H7 (cell line): ENCODE measurements at places on chromosomes 5 and 9.

GRCh38 chr9:133959171-133959570 is 33.0 kb downstream of the VAV2 start:
- no peak for DNase-seq

GRCh38 chr5:137439645-137440044 is 59.5 kb downstream of the SPOCK1 start:
- DNase-seq: no peak

GRCh38 chr5:171806976-171807747 is 21.5 kb downstream of the SMIM23 start:
- peak; percentile 47 for DNase-seq

GRCh38 chr5:146624179-146624578 is 108.2 kb upstream of the GPR151 start:
- no peak for DNase-seq

DNA sequence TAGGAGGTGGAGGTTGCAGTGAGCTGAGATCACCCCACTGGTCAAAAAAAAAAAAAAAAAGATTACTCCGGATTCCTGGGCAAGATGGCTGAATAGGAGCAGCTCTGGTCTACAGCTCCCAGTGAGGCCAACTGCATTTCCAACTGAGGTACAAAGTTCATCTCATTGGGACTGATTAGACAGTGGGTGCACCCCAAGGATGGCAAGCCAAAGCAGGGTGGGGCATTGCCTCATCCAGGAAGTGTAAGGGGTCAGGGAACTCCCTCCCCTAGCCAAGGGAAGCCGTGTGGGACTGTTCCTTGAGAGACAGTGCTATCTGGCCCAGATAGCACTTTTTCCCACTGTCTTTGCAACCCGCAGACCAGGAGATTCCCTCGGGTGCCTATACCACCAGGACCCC is 70.7 kb downstream of the CARTPT start:
- no peak for DNase-seq

DNA sequence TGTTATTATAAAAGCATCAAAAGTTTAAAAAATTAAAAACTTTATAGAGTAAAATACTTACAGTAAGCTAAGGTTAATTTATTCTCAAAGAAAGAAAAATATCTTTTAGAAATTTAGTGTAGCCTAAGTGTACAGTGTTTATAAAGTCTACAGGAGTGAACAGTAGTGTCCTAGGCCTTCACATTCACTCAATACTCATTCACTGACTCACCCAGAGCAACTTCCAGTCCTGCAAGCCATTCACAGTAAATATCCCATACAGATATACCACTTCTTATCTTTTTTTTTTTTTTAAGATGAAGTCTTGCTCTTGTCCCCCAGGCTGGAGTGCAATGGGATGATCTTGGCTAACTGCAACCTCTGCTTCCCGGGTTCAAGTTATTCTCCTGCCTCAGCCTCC is 73.1 kb upstream of the FST start:
- no peak for DNase-seq

DNA sequence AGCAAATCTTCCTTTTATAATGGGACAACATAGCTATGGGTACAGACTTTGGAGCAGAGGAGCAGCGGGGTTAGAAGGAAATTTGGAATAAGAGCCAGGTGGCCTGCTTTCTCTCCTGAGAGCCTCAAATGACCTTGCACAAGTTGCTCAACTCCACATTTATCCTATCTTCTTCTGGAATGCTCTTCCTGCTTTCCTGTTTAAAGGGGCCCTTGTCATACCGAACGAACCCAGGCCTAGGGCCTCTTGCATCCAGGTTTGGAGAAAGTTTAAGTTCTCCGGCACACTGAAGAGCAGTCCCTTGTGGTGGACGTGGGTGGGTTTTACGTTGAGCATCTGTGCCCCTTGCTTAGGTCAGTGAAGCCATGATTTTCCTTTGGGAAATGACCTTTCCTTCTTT is 197.9 kb upstream of the NR3C1 start:
- no peak for DNase-seq
